Umbilical cord (tissue), 2 donors: ENCODE measurements at places on chromosomes 7 and 10.

GRCh38 chr10:86489071-86489810 is 32.4 kb downstream of the WAPL start:
- no peak for DNase-seq

DNA sequence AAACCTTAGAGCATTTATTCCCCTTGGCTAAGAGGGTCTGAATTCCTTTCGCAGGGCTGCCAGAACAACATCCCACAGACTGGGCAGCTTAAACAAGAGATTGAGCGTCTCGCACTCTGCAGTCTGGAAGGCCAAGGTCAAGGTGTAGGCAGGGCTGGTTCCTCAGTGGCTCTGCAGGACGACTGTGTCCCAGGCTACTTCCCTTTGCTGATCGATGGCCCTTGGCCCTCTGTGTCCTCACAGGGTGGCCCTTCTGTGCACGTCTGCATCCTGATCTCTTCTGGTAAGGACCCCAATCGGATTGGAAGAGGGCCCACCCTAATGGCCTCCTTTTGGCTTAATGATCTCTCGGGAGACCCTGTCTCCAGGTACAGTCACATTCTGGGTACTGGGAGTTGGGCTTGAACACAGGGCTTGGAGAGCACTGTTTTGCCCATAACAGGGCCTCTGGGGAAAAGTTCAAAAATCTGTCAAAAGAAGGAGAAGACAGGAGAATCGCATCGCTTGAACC is 35.1 kb upstream of the DNAJB6 start:
- no peak for DNase-seq

DNA sequence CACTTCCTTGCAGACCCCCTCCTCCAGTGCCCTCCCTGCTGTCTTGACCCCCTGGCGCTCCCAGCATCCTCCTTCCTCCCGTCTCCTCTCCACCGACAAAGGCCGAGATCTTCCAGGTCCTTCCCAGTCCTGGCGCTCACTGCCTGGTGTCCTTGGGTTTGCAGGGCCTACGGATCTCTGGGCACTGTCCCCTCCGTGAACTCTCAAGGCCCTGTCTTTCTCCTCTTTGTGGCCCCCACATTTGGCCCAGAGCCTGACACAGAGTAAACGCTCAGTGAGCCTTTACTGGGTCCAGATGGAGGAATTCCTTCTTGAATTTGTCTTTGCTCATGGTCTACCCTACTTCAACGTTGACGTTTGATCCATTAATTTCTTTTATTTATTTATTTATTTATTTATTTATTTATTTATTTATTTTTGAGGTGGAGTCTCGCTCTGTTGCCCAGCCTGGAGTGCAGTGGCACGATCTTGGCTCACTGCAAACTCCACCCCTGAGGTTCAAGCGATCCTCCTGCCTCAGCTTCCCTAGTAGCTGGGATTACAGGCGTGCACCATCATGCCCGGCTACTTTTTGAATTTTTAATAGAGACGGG is 29.7 kb downstream of the TMEM270 start:
- DNase-seq, result no peak

- no peak for DNase-seq
Measured at GRCh38 chr7:48087349-48087748, 1.7 kb upstream of the UPP1 start.

GRCh38 chr10:33412653-33413361 is 78.3 kb upstream of the NRP1 start:
- DNase-seq, result peak; percentile 64

DNA sequence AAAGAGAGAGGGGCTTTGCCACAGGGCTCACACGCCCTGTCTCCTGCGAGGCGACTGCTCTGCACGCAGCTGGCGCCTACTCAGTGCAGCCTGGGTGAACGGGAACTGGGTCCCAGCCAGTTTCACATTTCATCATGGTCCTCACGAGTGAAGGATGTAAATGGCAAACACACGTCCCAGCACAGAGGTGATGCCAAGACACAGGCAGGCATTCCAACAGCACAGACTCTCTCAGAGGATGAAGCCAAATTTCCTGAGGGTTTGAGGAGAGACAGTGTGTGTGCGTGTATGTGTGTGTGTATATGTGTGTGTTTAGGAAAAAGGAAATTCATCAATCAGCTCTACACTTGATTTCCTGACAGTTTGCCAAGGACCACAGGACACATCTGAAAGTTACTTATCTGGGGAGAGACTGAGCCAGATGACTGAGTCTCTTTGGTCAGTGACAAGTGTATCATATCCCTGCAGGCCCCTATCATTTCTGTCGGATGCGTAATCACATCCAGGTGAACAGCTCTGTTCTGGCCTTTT is 53.9 kb downstream of the CHST15 start:
- DNase-seq, result no peak

DNA sequence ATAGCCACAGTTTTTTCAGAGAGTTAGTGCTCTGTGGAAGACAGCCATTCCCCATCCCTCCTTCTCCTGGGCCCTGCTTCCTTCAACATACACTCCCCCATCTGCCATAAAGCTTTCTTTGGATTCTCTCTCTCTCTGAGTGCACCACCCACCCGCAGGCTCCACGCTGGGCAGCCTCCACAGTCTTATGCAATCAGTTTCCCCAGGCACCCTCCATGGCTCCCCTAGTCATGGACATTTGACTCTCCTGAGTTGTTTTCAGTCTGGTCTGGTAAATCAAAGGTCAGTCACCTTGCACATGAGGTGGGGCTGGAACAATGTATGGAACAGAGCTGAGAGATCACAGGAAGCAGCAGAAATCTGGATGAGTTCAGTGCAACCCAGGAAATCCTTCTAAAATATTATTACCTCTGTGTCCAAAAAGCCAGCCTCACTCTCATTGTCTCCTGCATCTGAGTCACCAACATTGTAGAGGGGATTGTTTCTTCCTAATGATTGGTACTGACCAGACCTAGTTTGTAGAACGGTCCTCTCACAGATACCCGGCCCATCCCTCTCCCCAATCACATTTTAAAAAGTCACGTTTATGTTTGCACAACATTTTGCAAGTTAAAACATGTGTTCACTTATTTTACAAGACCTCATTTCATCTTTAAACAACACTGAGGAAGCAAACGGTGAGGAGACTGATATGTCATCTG is 70.1 kb downstream of the CYCS start:
- no peak for DNase-seq

DNA sequence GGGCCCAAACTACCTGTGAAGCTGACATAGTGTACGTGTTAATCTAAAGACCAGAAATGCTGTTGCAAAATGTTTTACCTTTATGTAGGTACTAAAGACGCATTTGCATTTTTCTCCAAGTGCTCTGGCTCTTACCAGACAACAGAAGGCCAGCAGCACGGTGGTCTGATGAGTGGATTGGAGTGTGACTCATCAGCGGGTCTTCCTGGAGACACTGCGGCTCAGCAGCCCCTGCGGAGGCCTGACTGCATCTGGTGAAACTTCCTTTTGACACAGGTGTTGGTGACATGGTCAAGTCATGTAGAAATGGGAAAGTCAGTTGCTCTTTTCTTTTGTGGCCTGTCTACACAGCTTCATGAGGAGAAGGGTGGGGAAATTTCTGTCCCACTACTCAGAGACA is 723.6 kb downstream of the INHBA start:
- DNase-seq, result no peak

DNA sequence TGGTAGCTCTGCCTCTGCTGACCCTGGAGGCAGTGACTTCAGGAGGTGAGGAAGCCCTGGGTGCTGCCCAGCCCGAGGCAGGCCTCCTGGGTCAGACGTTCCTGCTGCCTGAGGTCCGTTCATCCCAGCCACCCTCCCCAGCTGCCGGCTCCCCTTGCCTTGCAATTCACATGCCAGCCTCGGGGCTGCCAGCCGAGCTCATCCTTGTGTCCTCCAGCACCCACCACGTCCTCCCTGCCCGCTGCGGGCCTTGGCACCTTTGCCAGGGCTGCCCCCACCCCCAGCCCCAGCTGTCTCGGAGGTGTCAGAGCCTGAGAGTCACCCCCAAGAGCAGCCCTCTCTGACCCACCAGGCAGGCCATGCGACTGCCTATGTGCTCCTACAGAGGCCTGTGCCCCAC is 162.1 kb upstream of the RNF32 start:
- DNase-seq, result no peak

DNA sequence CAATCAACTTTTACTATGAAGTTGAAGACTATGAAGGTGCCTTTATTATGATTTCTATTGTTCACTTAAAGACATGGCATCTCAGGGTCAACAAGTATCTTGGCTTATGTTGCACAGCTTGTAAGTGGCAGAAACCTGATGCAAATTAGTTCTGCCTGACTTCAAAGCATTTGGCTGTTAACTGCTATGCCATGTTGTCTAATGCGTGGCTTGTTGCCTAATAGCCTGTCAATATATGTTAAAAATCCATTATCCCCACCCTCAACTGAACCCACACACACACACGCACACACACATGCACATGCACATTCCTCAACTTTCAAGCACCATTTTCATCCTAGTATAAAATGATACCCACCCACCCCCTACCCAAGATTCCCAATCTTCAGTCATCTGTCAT is 217.1 kb downstream of the NRG3 start:
- no peak for DNase-seq

DNA sequence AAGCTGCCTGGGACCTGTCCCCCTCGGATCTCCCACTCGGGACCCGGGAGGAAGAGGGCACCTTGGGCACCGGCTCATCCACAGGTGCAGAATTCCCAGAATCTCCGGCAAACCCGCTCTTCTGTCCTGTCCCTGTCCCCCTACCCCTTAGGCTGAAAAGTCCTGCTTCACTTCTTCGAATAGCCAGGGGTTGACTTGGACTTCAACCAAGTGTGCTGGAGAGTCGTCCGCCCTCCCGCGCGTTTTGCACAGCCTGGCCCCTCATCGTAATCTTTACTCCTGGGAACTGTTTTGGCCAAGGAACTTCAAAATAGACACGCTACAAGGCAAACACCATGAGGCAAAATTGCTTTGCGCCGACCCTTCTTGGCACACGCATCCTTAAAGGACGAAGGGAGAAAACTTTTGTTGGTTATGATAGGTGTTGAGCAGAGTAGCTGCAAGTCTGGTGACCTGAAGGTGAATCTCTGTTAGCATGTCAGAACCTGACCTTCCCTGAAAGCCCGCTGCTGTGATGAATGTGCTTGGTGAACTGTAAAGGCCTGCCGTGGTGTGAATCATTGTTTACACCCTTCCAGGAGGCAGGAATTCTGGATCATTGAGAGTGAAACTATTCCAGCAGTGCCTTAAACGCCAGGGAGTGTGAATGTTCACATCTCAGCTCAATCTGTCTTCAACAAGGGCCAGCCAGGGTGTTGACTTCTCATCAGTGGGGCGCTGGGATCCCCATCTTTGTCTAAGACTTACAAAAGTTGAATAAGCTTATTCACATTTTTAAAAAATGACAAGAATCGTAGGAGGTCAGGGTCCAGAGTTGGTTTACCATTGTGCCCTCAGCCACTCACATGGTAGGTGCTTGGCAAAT is 589 bp upstream of the RAPGEF5 start:
- DNase-seq, result peak; percentile 10

DNA sequence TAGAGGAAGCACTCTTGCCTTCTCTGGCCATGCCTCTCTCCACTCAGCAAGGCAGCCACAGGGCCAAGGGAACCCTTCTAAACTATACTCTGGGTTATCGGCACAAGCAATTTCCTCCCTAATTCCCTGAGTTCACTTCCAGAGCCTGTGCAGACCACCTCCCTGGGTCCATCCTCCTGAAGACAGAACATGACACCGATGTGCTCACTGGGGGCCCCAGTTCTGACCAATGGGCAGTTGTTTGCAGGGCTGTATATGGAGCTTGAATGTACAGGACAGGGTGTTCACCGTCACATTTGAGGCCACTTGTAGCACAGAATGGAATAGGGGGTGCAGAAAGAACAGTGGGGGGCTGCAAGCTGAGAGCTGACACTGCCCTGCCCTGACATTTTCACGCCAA is 77.7 kb downstream of the TFEC start:
- no peak for DNase-seq

- no peak for DNase-seq
Measured at GRCh38 chr7:140534743-140535142, 55.4 kb upstream of the MKRN1 start.

DNA sequence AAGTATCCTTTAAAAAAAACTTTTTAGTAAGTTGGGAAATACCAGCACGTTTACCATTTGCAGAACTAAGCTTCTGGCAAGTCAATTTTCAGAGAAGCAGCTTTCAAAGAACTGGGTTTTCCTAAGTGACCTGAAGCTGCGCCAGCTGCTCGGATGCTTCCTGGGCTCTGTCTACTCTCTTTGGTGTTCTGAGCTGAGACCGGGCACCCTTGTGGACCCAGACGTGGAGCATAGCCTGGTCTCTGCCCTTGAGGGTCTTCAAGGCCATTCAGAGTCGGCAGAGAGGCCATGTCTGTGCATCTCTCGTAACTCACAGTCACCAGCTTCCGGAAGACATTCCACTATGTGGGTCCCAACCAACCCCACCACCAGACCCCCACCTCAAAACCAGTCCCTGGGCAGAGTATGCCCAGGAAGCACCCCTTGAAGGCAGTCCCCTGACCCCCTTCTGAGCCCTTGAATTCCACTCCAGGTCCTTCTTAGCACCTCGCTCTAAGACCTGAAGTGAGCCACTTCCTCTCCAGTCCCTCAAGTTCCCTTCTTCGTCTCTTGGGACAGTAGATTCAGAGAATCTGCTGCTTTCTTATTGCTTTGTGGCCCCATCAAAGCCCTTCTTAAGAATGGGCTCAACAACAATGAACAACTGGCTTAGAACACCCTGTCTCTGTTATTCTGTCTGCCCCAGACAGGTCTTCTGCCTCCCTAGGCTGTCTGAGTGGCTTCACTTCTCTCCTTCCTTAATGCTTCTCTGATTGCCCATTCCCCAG is 8.5 kb downstream of the CALML5 start:
- DNase-seq, result no peak

DNA sequence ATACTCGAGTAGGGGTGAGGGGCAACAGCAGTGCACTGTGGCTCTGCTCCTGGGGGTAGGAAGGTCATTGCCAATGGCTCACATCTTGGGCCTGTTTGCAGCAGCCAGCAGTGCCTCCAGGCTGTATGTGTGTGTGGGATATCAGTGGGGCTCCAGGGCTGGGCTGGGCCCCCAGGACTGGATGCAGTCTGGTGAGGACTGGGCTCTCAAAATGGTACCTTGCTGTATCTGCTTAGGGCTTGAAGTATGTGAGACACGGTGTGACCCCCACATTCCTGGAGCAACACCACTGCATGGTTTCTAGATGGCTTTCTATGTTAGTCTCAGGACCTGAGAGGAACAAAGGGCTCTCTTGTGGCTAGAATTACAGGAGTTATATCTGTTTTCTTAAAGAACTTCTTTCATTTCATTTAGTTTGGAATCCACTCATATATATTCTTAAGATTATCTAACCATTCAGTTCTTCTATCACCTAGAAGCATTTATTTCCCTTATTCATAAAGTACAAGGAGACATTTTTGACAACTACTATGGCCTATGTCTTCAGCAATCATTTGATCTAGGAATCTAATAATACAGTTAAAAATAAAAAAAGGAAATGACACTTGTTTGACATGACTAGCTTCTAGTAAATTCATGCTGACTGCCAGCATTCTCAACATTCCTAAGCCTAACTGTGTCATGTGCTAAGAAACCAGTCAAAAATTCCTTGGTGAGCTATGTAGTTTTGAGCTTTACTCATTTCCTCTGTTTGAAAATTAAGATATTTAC is 443.2 kb upstream of the SEMA3A start:
- peak; percentile 76 for DNase-seq

- DNase-seq, result no peak
Measured at GRCh38 chr7:98458090-98458875, 57.4 kb upstream of the BAIAP2L1 start.

GRCh38 chr7:158734861-158735260 is 30.3 kb upstream of the NCAPG2 start:
- no peak for DNase-seq
